Activated CD8-positive, alpha-beta memory T cell treated with anti-CD3 and anti-CD28 coated beads for 1 hour (primary cell): ENCODE measurements at places on chromosomes 1 and 21.

- no peak for DNase-seq
These were observed 158.4 kb upstream of the COL6A1 start for GRCh38 chr21:45823100-45823681.

DNA sequence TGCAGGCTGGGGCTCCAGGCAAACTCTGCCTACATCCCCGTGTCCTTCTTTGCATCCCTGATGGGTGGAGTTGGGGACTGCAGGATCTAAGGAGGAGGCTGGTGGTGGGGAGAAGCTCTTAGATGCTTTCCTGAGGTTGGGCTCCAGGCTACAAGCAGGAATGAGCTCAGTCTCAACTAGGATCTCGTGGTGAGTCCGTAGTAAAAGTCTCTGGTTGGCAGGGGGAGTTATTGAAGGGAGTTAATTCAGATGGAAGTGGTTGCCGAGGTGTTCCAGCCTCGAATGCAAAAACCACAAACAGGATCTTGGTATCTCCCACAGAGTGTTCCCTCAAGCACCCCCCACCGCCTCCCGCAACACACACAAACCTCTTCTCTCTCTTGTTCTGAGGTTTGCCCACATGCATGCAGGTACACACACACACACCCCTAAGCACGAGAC lies 35.0 kb downstream of the TMCC2 start:
- DNase-seq = no peak

DNA sequence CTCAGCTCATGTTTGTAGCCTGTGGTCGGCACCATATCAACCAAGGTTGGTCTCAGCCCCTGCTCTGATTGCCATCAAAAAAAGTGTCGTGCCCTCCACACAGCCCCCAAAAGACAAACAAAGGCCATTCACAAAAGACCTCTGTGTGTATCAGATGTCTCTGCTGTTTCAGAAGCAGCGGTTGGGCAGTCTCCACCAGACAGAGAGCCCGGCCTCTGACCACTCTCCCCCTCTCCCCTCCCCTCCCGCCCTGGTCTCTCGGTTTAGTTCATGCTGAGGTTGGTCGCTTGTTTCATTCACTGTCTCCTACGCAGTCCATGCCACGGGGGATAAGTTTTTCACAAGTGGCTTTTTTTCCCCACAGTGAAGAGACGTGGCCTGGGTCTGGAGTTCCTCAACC lies 27.1 kb downstream of the ACTA1 start:
- no peak for DNase-seq

GRCh38 chr21:16088056-16088455 lies 358.3 kb downstream of the USP25 start:
- DNase-seq = no peak

DNA sequence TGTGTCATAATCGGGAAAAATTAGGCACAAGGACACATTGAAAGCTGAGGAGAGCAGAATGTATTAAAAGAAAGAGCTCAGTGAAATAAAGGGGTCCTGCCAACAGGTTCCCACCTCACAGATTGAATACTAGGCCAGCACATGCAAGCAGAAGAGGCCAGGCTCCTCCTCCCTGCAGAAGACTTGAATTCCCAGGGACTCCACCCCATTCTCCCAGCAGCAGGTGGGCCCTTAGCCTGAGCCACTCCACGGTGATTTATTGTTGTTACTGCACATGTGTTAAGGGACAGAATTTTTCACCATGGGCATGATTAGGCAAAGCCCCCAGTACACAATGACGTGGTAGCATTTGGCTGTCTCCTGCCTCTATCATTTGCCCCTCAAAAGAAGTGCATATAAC lies 1844.7 kb downstream of the NCAM2 start:
- no peak for DNase-seq

GRCh38 chr21:33561373-33561772 lies 18.5 kb downstream of the SON start:
- no peak for DNase-seq

DNA sequence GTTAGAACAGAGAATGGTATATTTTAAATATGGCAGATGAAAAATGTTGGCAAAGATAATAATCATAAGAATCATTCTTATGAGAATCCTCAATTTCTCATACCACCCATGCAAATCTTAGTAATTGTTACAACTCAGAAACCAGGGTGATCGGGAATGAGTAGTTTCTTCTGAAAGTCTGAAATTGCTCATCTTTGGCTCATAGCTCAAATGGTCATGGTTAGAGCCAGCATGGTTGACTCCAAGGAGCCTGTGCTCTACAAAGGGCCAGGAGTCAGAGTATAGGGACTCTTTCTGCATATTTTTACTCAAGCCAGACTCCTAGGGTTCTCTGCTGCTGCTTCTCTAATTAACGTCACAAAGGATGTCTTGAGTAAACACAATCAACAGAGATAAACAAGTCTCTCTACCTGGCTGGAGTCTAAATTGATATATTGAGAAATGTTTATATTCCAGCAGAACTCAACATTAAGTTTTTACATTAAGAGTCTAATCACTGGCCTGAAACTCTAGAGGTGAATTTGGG lies 1.9 kb upstream of the ETV3 start:
- no peak for DNase-seq

GRCh38 chr1:84122780-84123382 lies 21.2 kb upstream of the PRKACB start:
- peak; percentile 22 for DNase-seq

DNA sequence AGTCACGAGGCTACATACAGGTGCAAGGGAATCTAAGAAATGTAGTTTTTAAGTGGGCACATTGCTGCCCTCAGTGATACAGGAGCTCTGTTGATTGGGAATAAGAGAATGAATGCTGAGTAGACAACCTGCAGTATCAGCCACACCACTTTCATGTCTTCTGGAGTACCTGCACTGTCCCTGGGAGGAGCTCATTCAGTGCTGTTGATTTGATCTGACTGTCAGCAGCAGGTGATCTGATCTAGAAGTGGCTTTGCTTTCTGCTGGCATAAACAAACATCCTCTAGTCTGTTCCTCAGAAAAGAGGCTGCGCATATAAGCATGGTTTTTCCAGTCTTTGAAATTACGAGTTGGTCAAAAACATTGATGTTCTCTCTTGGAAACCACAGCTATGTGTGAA lies 35.5 kb upstream of the LRRC52 start:
- no peak for DNase-seq

DNA sequence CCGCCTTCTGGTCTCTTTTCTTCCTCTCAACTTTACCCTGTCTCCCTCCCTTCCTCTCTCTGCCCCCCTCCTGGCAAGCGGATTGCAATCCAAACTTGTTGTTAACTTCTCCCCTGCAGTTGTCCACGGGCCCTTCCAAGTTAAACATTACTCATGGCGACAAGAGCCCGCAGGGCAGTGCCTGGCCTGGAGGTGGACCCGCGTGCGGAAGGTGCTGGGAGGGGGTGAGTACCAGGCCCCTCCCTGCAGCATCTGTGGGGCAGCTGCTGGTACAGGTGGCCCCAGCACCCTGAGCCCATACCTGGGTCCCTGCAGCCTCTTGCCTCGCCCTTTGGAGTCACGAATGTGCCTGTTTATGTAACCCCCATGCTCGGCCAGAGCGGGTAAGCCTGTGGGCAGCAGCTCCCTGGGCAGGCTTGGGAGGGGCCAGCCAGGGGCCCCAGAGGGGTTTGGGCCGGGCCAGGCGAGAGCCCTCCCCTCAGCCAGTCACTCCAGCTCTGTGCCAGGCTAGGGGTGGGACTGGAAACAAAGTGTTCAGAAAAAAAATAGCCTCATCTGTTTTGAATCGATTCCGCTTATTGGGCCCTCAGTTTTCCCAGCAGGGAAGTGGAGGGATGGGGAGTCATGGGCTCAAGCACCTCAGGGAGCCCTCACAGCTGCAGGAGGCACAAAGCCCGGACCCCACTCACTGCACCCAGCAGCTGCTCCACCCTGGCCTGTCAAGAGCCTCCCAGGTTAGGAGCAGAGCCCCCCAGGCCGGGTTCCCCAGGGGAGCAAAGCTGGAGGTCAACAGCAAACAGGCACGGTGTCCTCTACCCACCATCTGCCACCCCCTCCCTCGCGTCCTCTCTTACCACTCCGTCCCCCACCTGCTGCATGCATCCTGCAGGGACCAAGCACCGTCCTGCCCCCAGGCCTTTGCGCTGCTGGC lies 14.0 kb upstream of the FAAP20 start:
- no peak for DNase-seq

DNA sequence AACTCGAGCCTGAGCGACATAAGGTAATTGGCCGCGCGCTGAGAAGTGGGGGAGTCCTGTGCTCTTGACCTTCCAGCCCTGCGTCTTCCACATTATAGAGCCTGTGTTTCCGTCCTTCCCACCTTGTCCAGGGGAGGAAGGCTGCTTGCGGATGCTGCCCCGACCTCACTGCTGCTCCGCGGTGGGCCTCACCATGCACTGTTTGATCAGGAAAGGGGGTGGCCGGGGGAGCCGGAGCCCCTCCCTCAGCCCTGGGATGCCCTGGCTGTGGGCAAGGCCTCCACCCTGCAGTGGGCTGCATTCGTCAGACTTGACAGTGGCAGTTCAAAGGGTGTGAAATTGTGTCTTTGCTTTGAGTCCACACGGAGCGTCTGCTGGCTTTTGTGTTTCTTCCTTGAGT lies 30.1 kb downstream of the PCNT start:
- no peak for DNase-seq

- DNase-seq = no peak
These were observed 78.6 kb downstream of the MAN1C1 start for GRCh38 chr1:25695090-25695770.

DNA sequence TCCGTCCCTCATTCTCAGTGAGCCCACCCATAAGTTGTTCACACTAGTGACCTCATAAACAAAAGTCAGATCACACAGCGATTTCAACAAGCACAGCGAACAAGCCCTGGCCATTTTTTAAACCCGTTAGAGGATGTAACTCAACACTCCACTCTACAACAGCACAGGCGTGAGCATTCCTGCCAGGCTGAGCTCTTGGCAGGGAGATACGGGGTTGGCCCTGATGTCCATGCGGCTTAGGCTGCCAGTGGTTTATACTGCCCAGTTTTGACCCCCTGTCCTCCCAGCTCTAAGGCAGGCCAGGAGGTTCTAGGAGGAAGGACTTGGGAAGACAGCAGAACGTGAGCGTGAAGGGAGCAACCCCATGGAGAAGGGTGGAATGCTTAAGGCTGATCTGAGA lies 35.0 kb downstream of the PARP1 start:
- DNase-seq = no peak

DNA sequence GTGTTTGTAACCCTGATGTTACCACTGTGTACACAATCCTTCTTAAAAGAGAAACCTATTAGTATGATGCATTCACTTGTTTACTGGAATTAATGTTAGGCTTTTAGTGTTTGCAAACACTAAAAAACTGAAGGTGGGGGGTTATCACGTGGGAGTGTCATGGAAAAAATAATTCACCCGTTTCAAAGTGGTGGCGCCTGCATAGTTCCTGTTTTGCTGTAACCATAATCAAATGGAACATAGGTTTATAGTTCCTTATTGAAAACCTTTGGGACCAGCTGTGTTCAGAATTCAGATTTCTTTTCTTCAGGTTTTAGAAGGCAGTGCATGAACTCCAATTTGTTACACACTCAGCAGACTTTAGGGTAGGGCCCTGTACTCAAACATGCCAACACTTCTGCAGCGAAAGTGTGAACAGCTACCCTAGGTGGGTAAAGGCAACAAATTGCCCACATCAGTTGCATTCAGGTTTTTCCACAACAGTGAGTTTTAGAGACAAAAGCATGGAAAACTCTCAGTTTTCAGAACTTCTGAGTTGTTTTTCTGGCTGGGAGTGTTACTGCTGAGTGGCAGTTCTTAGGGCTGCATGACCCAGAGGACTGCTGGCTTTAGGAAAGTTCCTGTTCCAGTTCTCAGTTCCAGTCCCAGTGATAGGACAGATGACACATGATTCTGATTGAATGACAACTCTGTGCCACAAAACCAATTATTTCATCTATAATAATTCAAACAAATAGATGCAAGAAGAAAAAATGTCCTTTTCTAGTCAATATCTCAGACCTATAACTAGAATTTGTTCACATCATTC lies 29.1 kb upstream of the IVNS1ABP start:
- no peak for DNase-seq

GRCh38 chr1:17736625-17737024 lies 18.5 kb upstream of the ACTL8 start:
- no peak for DNase-seq

GRCh38 chr21:37921091-37921490 lies 4.8 kb upstream of the KCNJ6 start:
- no peak for DNase-seq

- no peak for DNase-seq
These were observed 23.5 kb downstream of the RAP1A start for GRCh38 chr1:111643097-111643496.

DNA sequence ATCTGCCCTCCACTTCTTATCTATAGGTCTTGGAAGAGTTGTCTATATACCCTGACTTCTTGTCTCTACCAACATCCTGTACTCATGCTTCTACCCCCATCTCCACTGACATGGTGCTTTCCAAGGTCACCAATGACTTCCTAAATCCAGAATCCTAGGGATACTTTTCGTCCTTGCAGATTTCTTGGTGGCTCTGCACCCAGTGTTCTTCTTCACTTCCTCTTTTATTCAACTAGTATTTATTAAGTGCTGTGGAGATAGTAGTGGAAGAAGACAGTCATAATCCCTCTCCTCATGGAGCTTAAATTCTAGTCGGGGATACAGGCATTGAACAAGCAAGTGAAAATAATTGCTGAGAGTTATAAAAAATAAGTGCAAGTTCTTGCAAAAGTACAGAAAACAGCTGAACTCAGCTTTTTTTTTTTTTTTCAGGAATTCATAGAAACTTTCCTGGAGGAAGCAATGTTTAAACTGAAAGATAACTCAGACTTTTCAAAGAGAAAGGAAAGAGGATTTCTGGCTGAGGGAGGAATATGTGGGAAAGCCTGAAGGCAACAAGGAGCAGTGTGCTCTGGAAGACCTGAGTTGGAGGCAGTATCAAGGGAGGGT lies 38.2 kb upstream of the CYP4B1 start:
- DNase-seq = no peak

- no peak for DNase-seq
These were observed 143.1 kb downstream of the TPR start for GRCh38 chr1:186231861-186232436.

DNA sequence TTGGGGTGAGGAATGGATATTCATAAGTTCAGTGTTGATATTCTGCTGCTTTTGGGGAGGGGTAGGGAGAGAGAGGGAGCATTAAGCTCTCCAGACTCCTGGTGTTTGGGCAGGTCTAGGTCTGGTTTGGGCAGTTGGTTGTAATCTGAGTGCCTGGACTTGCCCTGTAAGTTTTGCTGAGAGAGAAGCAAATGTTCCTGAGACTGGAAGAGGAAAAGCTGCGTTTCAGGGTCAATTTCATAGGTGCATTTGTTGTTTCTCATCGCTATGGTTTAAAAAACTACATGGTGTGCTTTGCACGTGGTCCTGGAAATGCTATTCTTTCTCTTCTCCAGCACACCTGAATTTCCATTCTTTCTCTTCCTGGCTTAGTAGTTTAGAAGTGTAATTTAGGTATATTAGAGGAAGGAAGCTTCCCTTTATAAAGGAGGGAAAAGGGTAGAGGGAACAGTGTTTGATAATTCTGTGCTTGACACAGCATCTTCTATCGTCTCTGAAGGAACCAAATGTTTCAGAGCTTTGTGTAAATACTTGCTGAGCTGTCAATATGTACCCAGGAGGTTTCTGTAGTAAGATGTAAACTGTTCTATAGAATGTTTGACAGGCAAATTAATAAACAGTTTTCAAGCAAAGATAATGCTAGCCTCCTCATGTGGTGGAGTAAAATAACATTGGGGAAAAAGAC lies 6.3 kb downstream of the ARID1A start:
- DNase-seq = no peak
